GM12864 (cell line): ENCODE measurements at places on chromosomes 5 and 9.

DNA sequence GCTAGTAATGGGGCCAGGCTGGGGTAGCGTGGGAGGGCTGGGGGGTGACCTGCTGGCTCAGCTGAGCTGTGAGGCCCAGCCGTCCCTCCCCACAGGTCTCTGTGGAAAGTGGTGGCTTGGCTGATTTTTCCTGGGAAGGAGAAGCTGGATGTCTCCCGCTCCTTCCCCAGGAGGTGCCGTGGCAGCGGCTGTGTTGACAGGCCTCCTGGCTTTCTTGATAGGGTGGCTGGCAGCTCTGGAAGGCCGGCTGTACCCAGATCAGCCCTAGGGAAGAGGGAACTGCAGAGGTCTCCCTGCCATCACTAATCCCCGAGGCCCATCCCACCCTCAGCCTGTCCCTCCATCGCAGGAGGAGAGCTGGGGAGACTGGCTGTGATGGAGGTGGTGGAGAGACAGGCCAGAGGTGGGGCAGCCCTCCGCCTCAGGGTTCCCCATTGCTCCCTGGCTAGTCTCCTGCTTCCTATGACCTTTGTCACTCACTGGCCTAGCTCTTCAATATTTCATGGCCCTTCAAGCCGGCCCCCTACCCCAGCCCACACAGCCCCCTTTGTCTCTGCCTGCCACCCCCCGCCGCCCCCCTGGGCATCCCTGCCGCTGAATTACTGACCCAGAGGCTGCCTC, 6.8 kb downstream of the CXXC5 start:
- DNase-seq: no peak

DNA sequence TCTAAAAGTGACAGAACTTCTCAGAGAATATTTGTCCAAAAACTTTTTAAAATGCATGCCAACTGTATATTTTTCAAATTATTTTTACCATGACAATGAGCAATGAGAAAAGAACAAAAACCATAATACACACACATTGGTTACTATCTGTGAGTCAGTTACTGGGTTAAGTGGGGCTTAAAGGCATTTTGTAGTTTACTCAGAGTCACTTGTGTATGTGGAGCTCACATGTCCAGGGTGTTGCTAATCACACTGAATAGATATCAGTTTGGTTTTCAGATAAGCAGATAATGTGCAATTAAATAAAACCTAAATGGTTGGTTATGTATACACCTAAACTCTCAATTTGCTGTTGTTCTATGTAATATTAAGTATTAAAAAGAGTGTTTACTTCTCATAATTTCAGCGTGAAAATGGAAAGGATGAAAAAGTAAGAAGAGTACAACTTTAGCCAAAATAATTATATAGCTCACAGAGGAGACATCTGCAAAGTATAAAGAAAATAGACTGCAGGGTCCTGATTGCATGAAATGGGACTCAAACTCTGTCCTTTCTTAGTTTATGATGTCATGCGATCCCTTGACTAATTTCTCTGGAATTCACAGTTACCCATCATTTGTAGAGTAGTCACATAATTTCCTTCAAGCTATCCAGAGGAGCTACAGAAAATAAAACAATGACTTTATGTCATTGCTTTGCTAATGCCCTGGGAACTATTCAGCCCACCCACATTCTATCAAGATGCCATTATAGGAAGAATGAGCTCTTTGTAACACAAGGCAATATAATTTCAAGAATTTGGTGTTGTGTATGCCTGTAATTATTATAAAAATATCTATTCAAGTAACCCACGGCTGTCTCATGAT, 388.0 kb upstream of the ZNF608 start:
- DNase-seq: no peak

- no peak for DNase-seq
Measured at GRCh38 chr9:135850737-135851136, 56.6 kb downstream of the CAMSAP1 start.

DNA sequence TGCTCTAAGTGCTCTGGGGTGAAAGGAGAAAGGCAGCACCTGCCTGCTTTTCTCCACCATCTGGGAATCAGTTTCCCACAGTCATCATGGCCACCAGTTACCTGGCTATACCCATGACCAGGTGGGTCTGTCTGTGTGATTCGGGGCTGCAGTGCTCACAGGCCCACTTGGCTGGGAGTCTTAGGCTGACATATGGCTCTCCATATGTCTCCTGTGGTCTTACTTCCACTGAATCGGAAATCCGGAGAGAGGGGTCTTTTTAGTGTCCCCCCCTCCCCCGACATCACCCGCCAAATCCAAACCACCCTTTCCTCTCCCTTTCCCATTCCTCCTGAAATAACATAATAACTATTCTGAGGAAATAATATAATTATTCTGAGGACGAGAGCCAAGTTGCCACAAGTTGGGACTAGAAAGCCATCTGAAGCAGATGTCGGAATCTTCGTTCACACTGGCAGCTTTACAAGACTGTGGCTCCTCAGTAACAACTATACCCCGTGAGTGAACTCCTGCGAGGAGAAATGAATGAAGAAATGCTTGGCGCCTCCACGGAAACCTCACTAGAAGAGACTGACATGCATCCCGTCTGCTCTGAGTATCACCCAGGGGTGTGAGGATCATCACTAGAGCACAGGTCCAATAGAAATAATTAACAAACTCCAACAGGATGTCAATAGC, 143.4 kb downstream of the MYO10 start:
- DNase-seq: no peak

DNA sequence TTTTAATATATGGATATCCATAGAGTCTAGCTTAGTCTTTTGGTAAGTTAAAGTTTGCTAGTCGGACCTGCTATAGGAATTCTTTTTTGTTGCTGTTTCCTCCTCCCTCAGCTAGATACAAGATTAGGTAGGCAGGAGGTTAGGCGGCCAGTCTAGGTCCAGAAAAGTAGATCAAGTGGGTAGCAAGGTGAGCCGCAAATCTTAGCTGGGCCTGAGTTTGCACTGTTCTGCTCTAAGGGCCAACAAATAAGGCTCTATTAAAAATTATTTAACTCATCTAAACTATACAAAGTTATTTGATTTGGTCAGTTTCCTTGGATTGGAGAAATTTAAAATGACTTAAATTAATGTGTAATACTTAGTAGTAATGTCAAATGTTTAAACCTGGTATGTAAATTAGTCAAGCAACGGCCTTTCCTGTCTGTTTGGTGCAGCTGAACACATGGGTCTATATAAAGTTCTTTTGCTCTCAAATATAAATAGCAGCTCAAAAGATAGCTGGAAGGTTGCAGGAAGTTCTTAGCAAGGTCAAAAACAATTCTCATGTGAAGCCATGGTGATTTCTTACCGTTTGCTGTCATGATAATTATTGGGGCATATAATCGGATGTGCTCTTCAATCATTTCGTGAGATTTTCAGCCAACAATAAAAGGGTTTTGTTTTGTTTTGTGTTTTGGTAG, 72.0 kb downstream of the PRKACG start:
- DNase-seq: no peak
